ENCODE measurements at places on chromosomes 2 and 18.

GRCh38 chr2:102168026-102168771 lies 18.6 kb upstream of the IL1RL2 start:
- no peak for DNase-seq

DNA sequence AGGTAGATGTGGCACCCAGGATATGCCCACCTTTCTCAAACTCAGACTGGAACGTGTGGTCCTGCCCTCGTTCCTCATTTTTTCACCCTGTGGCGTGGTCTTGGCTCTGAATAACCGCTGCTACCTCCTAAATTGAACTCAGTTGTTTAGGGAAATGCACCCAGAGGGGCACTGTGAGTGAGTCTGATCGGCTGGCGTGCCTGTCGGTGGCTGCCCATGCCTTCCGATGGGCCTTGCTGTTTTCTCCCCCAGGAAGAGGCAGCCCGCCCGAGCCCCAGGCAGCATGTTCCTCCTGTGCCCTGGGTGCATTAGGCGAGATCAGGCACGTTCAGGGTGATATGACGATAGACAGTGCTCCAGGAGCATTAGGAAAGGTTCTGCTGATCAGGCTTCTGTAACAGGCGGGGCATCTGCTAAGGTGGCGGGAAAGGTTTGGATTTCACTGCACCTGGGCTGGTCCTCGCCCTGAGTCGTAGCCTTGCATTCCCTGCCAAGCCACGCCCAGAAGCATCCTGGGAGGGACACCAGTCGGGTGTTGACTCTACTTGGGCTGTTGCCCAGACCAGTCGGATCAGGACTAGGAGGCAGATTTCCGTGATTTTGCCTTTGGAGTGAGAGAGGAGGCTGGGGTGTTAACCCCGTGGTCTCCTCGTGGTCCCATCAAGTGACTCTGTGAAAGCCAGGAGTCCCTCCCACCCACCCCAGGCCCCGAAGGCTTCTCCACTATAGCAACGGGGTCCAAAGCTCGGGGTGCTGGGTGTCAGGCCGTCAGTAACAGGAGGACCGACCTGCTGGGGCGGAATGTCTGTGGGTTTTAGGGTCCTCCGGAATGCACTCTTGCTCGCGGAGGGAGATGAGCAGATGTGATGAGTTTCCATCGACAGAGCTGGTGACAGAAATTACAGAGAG lies 75.1 kb downstream of the SH3BP4 start:
- no peak for DNase-seq

DNA sequence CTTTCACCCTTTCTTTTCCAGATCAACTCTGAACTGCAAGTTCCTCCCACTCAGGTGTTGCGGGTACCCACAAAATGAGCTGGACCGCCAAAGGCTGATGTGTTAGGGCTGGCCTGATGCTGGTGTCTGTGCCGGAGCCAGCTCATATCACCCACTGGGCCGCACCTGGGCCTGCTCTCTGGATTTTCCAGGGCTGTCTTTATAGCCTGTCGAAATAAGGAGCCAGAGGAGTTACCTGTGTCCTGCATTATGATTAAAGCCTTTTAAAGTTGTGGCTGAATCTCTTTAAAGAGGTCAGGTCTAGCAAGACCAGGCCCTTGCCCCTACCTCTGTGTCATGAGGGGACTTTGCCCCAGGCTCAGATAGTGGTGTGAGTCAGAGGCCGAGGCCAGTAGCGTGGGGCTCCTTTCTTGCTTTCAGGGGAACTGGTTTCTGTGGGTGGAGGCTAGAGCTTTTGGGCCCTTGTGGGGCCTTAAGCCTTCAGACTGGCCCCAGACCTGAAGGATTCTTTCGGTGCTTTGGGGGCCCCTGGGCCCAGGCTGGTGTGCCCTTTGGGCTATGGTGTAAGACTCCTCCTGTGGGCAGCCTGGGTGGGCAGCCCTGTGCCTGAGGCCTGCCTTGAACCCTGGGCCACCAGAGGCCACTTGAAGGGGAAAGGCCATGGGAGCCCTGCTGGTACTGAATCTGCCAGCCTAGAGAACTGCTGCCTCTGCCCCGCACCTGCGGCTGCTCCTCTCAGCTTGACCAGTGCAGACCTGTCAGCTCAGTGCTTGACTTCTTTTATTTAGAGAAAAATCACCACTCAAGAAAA lies 21.3 kb downstream of the OTOF start:
- no peak for DNase-seq

DNA sequence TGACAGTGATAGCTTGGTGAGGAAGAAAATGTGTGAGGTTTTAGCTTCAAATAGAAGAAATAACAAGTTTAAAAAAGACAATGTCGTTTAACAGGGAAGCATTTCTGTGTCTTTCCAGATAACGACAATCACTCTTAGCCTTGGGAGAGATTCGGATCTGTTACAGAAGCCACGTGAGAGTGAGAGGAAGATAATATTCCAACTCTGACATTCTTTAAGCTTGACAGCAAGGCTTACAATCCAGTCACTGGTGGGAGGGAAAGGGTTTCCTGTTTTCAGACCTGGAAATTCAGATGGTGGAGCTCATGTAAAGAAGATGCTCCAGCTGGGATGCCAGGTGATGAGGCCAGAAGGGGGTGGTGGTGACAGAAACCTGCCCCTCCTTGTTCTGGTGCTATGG lies 30.8 kb downstream of the FBXO48 start:
- DNase-seq: no peak

DNA sequence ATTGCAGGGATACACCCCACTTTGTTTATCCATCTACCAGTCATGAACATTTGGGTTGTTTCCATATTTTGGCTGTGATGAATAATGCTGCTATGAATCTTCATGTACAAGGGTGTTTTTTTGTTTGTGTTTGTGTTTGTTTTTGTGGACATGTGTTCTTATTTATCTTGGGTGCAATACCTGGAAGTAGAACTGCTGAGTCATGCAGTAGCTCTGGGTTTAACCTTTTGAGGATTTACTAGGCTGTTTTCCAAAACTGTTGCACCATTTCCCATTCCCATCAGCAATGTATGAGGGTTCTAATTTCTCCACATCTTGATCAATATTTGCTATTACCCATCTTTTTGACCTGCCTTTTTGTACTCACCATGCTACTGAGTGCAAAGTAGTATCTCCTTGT lies 140.0 kb upstream of the CYP1B1 start:
- DNase-seq: no peak

DNA sequence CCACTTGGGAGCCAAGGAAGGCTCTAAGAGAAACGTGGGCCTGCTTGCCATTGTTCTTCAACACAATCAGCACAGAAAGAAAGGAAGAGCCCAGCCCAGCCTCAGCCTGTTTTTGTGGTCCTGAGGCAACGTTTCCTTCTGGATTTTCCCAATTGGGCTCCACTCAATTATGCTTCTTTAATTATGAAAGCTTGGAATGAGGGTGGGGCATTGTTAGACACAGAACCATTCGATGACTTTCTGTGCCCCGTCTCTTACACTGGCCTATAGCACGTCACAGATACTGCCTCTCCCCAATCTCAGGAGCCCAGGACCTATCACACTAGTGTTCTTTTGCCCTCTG lies 207.4 kb downstream of the ZFP36L2 start:
- no peak for DNase-seq

- DNase-seq: peak; percentile 79
Measured at GRCh38 chr2:238256594-238257104, 16.8 kb upstream of the HES6 start.

GRCh38 chr2:11239666-11240462 lies 84.6 kb downstream of the SLC66A3 start:
- DNase-seq: no peak

DNA sequence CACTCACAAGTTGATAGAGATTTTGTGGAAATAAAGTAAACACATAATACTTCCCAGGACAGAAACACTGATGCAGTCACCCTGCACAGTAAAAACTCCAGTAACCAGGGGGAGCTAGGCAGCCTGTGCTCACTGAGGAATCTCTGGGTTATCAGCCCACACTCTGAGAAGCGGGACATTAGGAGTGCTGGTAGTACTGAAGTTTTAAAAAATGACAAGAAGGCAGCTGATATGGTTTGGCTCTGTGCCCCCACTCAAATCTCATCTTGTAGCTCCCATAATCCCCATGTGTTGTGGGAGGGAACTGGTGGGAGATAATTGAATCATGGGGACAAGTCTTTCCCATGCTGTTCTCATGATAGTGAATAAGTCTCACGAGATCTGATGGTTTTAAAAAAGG lies 31.4 kb downstream of the KCTD1 start:
- no peak for DNase-seq
